ENCODE measurements at places on chromosomes 4 and X.
A peak's percentile ranks its signal among the peaks of the same experiment; 100 is the strongest.

DNA sequence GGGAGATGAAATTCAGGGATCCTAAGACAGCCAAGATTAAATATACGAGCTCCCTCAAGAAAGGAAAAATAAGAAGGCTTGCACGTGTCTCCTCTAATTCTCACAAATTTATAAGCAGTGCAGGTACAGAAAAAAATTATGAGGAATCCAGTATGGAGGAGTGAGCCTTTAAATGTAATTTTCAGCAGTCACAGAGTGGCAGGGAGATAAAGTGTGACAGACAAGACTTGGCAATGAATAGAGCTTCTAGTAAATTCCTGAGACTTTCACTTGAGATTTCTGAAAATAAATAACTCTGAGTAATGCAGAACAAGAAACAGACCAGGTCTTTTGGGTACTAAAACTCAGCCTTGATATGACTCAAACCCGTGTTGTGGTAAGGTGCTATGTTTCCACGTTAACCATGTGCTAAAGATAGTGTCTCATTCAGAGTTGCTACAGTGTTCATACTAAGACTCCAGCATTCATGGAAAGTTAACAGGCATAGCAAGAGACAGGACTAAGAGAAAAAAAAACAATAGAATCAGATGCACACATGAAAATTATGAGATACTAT lies 119.8 kb downstream of the SPOCK3 start:
- no peak for DNase-seq

- DNase-seq, result no peak
These were observed 31.1 kb downstream of the STK32B start for GRCh38 chr4:5082376-5082775.

DNA sequence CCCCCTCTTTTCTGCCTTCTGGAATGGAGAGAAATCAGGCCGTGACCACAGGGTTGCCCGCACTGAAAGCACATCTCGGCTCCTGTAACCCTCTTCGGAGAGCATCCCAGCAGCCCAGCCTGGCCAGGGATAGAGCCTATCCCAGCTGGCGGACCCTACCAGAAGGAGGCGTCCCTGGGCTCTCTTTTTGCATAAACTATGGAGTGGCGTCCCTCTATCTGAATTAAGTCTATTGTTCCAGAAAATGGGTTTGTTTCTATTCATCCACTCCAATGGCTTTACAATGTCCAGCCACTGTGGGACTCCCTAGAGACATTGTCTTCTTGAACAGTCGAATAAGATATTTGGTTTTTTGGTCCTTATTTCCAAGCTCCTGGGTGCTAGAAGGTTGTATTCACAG lies 689 bp upstream of the NHSL2 start:
- no peak for DNase-seq

GRCh38 chrX:79130857-79131256 lies 13.6 kb upstream of the GPR174 start:
- DNase-seq, result no peak

- no peak for DNase-seq
These were observed 185.5 kb upstream of the AFF2 start for GRCh38 chrX:148314876-148315275.

- no peak for DNase-seq
These were observed 42.2 kb downstream of the TBCK start for GRCh38 chr4:106273831-106274230.

DNA sequence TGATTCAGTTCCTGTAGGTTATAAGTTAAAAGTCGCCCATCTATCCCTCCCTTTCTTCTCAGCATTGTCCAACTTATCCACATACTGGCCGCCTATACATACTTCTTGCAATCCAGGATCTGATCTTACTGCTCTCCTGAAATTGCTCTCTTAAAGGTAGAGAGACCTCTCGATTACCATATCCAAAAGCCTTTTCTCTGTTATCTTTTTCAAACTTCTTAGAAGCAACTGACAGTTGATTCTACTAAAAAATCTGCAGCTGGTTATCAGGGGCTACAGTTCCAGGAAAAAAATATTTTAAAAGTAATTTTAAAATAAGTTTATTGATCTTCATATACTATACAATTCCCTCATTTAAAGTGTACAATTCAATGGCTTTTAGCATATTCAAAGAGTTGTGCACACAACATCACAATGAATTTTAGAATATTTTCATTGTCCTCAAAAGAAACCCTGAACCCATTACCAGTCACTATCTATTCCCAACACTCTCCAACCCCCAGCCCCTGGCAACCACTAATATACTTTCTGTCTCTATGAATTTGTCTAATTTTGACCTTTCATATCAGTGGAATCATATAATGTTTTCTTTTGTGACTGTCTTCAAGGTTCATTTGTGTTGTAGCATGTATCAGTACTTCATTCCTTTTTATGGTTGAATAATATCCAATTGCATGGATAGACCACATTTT lies 102.0 kb downstream of the HDAC8 start:
- no peak for DNase-seq

GRCh38 chrX:18674788-18675735 lies 3.2 kb upstream of the RS1 start:
- peak; percentile 60 for DNase-seq

- DNase-seq, result no peak
These were observed 532 bp downstream of the ZNF827 start for GRCh38 chr4:145937971-145938611.

GRCh38 chr4:101500742-101501141 lies 153.4 kb upstream of the PPP3CA start:
- DNase-seq, result no peak

DNA sequence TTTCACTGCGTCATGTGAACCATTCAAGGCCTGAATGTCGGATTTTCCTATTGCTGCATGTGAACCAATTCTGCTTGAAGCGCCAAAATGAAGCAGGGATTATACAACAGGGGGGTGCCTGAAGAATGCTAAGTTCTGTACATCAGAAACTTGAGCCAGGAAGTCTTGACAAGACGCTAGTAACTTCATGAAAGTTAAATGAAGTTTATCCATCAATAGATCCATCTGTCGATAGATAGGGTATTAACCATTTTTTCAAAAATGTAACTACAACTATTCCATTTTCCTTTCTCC lies 590 bp upstream of the NAF1 start:
- no peak for DNase-seq

- DNase-seq, result no peak
These were observed 15.7 kb downstream of the SOD3 start for GRCh38 chr4:24810871-24811631.

GRCh38 chr4:155615081-155615887 lies 51.4 kb upstream of the GUCY1A1 start:
- DNase-seq, result no peak

- DNase-seq, result no peak
These were observed 211.6 kb upstream of the FAM241A start for GRCh38 chr4:111933703-111934102.

DNA sequence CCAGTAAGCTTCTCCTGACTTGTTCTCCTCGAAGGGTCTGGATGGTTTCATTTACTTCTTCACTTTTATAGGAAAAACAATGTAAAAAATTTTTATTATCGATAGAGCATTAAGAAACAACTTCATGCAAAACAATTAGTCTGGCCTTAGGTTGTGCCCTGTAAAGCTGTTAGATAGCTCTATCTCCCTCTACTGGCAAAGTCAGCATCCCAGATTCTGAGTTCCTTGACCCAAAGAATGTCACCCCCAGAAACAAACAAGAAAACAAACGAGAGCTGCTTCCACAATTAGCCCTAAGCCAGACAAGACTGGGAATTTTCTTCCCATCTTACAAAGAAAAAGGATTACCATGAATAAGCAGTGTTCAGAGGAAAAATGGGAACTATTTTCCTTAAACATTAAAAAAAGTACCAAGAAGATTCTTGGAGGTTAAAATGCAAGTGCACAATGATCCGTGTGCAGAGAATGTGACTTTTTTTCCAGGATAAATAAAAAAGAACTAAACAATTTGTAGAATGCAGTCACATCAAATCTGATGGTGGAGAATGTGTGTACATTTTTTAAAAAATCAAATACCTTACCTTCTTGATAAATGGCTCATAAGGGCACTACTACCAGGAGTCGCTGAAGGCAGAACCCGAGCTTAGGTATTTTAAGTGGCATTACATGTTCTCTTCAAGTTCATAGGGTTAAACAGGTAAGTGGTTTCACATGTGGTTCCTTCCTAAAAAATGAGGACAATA lies 293.2 kb downstream of the FBXO8 start:
- no peak for DNase-seq

- no peak for DNase-seq
These were observed 32.7 kb upstream of the JADE1 start for GRCh38 chr4:128776794-128777216.

DNA sequence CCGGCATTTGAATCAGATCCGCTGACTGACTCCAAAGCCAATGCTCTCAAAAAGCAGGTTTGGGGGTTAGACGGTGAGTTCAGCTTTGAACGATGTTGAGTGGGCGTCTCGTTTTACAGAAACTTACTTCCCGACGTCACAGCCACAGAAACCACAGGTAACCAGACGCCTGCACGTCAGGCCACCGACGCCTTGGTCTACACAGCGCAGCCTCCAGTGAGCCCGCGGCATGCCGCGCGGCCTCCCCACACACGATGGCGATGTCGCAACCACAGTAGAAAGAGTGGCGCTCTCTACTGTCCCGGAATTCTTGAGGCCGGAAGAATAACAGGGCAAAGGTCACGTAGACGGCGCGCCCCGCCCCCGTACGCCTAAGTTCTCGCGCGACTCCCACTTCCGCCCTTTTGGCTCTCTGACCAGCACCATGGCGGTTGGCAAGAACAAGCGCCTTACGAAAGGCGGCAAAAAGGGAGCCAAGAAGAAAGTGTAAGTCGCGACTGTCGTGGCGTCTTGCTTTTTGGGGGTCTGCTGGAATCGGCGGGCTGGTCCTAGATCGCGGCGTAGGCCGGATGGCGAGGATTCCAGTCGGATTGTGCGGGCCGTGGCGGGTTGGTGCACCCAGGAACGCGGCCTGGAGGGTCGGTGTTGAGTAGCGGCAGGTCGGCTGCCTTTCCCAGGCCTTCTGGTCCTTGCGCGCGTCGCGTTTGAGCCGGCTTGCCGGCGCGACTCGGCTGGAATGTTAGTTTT lies at the start of gene RPS3A:
TSS of gene RPS3A (plus strand) at position 400 of the 747 bp plus-strand sequence. CDS start at position 425, 25 bp downstream.
- DNase-seq, result peak; percentile 92

- DNase-seq, result no peak
These were observed 6.2 kb upstream of the PLCXD1 start for GRCh38 chrX:274904-275475.

DNA sequence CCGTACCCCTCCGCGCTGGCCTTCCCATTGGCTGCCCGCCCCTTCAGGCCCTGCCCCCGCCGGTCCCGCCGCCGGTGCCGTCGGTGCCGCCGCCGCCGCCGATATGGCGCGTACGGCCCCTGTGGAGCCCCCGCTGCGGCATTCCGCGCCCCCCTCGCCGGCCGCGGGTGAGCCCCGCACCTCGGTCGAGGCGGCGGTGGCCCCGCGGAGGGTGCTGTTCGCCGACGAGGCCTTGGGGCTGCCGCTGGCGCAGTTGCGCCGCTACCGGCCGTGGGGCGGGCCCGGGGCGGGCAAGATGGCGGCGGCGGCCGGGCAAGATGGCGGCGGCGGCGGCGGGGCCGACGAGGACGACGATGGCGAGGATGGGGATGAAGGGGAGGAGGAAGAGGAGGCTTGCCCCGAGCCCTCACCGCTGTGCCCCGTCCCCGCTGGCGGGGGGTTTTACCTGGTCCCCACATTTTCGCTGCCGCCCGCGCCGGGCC lies at the start of gene PPP1R3F:
TSS of gene PPP1R3F (plus strand) at position 27 of the 482 bp plus-strand sequence. CDS start at position 104, 77 bp downstream.
- DNase-seq, result no peak

GRCh38 chrX:65610481-65610880 lies 57.0 kb upstream of the MSN start:
- DNase-seq, result no peak

GRCh38 chrX:72395237-72395636 lies 89.5 kb upstream of the CITED1 start:
- DNase-seq, result no peak

GRCh38 chr4:185256446-185256845 lies 47.0 kb downstream of the SNX25 start:
- DNase-seq, result no peak
